Pulmonary artery endothelial cell (primary cell): ENCODE measurements at places on chromosomes 16 and 17. TPM values are rescaled to one million over a fixed set of nuclear protein-coding genes. Genes with fewer than 3 reads are reported as not detected.

- no peak for DNase-seq
Observed at GRCh38 chr17:29115961-29116803, 64.0 kb downstream of the MYO18A start.

GRCh38 chr16:50611332-50611934 lies 63.2 kb downstream of the NKD1 start:
- peak; percentile 13 for DNase-seq

GRCh38 chr16:69270395-69270794 lies 40.8 kb upstream of the VPS4A start:
- DNase-seq: no peak

GRCh38 chr17:32141258-32141657 lies 1.0 kb upstream of the RHOT1 start:
- peak; percentile 71 for DNase-seq

GRCh38 chr17:47184681-47185080 lies 4.4 kb downstream of the CDC27 start:
- no peak for DNase-seq

TMEM204 gene
- 24.6 and 25.7 TPM in 2 replicates for total RNA-seq

CMTM1 gene
- 2.9 and 4.8 TPM in 2 replicates for total RNA-seq

- DNase-seq: no peak
Observed at GRCh38 chr16:21205303-21205702, 6.1 kb downstream of the ZP2 start.
